Dermis microvascular lymphatic vessel endothelial cell (primary cell): ENCODE measurements at places on chromosomes 7 and 10. TPM values are rescaled to one million over a fixed set of nuclear protein-coding genes. Genes with fewer than 3 reads are reported as not detected.
A peak's percentile ranks its signal among the peaks of the same experiment; 100 is the strongest.

DNA sequence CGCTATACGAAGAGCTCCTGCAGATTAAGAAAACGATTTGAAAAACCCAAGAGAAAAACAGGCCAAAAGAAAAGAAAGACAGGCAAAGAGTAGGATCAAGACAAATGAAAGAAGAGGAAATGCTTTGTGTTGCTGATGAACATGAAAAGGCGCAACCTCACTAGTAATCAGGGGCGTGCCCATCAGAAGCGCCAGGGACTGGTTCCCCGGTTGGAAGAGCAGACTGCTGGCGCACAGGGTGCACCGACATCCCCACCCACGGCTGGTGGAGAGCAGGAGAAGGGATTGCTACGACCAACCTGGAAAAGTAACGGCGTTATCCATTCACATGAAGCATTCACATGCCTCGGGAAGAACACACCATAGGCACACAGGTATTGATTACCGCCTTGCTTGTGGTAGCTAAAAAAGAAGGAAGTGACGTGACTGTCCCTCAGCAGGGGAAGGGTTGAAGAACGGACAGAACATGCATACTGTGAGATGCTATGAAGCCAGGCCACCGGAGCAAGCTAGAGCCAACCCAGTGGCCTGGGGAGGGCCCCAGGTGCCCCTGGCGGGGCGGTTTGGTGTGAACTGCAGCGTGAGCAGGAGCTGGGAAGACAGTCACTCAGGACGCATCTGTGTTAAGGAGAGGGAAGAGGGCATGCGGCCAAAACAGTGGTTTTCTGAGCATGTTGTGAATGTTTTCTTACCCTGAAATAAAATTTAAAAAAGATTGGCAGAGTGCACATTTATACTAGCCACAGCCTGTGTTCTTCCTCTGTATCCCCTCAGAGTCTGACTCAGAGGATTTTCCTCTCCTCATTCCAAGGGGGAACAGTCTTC, 18.3 kb downstream of the AGAP3 start:
- DNase-seq, result peak; percentile 88

DNA sequence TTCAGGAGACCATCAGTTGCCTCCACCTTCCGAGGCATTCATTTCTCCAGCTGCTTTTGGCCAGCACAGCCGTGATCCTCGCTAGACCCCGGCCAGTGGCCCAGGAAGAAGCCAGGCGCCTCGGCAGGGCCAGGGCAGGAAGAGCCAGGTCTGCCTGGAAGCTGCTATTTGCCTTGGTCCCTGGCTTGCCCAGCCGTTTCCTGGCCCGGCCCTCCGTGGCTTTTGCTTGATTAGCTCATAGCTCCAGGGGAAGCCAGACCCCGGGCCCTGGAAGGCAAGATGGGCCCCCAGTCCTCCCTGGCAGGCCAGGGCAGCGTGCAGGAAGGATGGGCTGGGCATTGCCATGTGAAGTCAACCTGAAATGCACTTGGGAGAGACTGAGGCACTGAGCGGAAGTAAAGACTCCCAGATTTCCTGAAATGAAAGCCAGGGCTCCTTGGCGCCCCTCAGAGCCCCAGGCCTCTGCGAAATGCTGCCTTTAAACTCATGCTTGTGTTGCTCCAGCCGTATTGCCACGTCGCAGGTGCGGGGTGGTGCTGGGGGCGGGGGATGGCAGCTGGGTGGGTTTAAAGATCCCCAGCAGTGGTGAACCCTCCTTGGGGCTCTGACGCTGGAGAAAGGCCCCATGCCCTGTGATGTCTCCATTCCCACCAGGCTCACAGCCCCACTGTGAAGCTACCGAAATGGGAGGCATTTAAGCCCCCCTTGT, 160.6 kb downstream of the GRK5 start:
- DNase-seq, result peak; percentile 31

DNA sequence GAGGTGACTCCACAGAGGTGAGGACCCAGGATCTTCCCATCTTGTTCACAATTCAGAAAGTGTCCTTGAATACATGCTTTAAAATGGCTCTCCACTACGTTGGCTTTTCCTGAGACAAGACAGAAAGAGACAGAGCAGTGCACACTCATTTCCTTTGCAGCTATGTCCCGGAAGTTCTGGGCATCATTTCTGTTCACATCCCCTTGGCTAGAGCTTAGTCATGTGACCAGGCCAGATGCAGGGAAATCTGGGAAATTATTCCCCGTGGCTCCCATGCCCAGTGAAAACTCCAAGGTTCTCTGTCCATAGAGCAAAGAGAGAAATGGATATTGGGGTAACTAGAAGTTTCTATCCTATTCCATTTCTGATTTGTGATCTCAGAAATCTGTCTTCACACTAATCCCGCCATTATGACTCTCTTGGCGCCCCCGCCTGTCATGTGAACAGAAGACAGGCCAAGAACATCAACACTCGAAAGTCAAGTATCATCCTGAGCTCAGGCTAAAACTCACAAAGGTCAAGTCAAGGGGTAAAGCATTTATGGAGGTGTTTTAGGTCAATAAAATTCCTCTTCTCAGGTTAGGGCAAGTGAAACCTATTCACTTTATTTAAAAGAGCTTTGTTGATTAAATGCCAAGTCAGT, 251.4 kb upstream of the HABP2 start:
- DNase-seq, result peak; percentile 42

DNA sequence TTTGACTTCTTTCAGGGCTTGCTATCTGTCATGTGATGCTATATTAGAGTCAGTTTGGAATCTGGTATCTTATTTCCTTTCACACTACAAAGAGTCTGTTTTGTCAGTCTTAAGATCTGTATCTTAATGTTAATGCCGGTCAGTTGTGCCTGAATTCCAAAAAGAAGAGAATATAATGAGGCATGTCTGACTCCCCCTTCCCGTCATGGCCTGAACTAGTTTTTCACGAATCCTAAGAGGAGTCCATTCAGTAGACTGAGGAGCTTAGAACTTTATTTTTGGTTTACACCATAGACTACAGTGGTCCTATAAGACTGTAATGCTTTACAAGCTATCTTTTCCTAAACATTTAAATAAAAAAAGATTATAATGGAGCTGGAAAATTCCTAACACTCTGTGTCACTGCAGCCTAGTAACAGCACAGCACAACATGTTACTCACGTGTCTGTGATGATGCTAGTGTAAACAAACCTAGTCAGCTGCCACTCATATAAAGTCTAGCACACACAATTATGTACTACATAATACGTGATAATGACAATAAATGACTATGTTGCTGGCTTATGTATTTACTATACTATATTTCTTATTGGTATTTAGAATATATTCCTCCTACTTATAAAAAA, 50.6 kb downstream of the VPS41 start:
- peak; percentile 84 for DNase-seq

DNA sequence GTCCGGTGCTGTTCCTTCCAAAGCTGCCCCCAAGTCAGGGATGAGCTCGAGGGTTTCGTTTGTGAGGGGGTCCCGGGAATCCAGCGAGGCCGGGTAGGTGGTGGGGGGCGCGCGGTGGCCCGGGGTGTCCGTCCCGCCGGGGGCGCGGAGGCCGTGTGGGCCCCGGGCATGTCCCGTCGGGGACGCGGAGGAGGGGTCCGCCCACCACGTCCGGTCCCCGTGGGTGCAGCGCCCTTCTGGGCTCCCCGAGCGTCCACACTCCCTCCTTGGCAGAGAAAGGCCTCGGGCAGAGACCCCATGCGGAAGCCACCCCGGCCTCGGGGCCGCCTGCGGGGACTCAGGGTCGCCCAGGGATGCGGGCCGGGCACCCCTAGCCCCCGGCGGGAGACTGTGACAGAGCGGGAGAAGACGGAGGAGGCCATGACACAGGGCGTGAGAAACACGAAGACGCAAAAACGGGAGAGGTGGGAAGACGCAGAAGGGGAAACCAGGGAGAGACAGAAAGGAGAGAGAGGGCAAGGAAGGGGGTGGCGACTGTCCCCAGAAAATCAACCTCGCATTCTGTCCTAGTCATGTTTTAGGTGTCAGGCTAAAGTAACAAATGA, 640 bp upstream of the ZNF425 start:
- no peak for DNase-seq

DNA sequence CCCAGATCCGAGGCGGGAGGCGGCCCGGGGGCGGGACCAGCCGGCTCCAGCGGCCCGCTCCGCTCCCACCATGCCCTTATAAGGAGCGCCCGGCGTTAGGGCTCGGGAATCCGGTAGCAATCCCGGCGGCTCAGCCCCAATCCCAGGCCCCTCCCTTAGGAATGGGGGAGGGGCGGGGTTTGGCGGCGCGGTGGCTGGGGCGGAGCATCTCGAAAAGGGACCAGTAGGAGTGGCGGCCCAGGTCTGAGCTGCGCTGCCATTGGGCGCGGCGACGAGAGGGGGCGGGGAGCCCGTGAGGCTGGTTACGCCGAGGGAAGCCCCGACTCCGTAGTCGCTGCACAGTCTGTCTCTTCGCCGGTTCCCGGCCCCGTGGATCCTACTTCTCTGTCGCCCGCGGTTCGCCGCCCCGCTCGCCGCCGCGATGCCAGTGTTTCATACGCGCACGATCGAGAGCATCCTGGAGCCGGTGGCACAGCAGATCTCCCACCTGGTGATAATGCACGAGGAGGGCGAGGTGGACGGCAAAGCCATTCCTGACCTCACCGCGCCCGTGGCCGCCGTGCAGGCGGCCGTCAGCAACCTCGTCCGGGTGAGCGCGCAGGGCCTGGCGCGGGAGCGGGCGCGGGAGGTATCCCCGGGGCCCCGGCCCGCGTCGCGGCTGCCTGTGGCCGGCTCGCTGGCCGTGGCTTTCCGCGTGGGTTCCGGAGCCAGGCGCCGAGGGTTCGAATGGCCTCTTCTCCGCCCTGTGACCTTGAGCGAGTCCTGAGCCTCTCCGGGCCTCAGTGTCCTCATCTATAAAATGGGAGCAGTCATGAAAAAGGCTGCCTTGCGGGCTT, at the start of gene VCL:
TSS of gene VCL (plus strand) at position 330 of the 836 bp plus-strand sequence. CDS start at position 422, 92 bp downstream.
- DNase-seq, result peak; percentile 99

DNA sequence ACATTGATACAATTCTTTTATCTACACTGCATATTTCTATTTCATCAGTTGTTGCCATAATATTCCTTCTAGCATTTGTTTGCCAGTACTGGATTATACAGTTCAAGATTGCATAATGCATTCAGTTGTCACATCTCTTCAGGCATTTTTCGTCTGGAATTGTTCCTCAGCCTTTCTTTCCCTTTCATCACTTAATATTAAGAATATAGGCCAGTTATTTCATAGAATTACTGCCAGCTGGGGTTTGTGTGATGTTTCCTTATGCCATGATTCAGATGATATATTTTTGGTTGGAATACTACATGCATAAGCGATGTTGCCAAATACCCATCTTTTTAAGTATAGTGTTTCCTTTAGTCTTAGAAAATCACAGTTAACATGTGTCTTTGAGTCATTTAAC, 20.8 kb downstream of the KIFBP start:
- no peak for DNase-seq

GRCh38 chr7:124959676-124960075, 30.1 kb upstream of the POT1 start:
- no peak for DNase-seq

DNA sequence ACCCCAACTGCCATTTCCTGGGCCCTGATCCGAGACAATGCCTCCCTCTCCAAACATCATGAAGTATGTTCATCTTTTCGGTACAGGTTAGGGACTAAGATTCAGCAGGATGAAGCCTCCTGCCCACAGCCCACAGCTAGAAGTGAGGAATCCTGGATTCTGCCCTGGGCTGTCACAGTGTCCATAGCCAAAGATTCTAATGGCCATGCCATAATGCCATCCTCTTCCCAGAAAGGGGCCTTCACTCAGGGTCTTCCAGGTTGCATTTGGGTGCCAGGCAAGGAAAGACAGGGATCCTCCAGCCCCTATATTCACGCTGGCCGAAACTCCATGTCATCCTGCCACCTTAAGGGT, 15.7 kb upstream of the ZMIZ1 start:
- DNase-seq, result no peak

DNA sequence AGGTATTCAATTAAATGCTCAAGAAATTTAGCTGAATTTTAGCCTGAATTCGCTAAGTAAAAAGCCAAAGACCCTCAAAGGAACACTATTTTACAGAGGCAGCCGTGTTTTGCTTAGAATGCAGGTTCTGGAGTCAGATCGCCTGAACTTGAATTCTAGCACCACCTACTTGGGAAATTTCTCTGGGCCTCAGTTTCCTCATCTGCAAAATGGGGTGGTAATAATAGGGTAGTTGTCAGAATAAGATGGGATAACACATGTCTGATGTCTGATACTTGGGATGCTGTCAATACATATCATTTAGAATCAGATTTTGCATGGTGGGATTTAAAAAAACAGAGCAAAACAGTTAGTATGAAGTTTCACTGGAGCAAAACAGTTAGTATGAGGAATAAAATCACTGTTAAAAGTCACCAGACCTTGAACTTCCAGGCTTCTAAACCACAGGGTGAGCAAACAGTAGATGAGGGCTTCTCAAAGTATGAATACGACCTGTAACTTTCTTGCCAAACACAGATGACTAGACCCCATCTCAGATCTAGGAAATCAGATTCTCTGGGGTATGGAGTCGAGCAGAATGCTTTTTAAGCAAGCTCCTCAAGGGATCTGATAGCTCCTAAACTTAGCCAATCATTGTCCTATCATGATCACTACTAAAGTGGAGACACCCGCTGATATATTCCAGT, 75.4 kb downstream of the ATXN7L1 start:
- DNase-seq, result no peak

GRCh38 chr10:10542477-10542876, 475.2 kb upstream of the CELF2 start:
- no peak for DNase-seq

DNA sequence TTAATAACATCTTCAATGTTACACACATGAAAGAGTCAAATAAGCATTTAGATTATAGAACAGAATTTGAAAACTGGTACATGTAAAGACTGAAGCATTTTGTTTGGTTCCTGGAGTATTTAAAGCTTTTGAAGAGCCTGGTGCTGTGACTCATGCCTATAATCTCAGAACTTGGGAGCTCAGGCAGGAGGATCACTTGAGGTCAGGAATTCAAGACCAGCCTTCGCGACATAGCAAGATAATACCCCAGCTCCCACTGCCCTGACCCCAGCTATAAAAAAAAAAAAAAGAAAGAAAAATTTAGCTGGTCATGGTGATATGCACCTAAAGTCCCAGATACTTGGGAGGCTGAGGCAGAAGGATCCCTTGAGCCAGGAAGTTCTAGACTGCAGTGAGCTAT, 87.8 kb downstream of the HDAC9 start:
- no peak for DNase-seq

- DNase-seq, result no peak
Observed at GRCh38 chr10:16976803-16977202, 152.8 kb downstream of the CUBN start.

DNA sequence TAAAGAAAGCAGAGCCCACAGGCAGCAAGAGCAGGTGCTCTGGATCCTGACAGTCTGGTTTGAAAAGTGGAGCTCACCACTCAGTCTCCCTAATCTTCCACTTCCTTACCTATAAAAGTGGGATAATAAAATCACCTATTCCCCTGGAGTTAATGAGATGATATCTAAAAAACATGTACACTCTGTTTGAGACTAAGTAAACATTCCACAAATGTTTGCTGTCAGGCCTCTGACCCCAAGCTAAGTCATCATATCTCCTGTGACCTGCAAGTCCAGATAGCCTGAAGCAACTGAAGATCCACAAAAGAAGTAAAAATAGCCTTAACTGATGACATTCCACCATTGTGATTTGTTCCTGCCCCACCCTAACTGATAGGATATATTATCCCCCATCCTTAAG, 1324.5 kb downstream of the XPNPEP1 start:
- peak; percentile 49 for DNase-seq

- peak; percentile 48 for DNase-seq
Observed at GRCh38 chr7:18505870-18506460, 10.4 kb downstream of the HDAC9 start.

LRRN3 gene
- total RNA-seq, result 0.13 TPM in 1 of 2 replicates, not detected in the other

PIP gene
- not detected in 2 replicates for total RNA-seq

OLAH gene
- total RNA-seq, result 0.25 and 0.26 TPM in 2 replicates

MMD2 gene
- total RNA-seq, result not detected in 2 replicates
